ENCODE measurements at places on chromosomes 11 and 22.

DNA sequence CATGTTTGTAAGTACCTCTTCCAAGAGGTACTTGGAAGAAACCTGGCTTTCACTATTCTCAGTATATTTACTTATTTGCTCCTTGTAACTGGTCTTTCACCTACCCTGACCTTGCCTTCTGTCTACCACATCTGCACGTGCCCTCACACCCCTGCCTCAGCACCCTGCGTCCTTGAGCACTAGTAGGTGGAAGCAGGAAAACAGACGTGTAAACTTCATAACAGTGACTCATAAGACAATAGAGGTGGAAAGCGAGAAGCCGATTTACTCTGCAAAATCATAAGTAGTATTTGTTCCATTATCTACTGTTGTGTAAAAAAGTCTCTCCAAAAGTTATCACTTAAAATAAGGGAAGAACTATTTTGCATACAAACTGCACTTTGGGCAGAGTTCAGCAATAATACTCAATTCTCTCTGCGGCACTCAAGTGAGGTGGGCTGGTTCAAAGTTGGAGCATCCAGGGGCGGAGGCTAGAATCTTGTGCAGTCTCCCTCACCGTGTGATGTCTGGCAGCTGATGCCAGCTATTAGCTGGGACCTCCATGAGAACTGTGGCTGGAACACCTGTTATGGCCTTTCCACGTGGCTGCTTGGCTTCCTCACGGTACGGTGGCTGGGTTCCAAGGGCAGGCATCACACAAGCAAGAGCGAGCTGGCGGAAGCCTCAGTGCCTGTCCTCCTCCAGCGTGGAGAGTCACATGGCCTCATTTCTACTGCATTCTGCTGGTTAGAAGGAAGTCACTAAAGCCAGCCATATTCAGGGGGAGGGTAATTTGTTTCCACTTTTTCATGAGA, 30.4 kb downstream of the PACS1 start:
- no peak for DNase-seq

DNA sequence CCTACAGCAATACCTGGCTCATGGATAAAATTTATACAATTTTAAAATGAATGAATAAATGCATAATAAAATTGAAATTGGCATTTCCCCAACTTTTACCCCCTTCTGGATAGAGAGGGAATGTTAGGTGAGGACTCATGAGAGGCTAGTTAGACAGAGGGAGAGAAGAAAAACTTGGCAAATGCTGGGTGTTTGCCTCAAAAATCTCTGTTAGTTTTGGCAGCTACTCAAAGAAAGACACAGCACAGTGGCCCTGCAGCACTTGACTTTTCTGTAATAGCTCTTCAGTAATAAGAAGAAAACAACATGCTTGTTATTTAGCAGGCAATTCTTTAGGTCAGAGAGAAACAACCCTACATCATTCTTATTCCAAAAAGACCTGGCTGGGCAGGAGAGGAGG, 20.7 kb upstream of the IZUMO1R start:
- DNase-seq, result no peak

DNA sequence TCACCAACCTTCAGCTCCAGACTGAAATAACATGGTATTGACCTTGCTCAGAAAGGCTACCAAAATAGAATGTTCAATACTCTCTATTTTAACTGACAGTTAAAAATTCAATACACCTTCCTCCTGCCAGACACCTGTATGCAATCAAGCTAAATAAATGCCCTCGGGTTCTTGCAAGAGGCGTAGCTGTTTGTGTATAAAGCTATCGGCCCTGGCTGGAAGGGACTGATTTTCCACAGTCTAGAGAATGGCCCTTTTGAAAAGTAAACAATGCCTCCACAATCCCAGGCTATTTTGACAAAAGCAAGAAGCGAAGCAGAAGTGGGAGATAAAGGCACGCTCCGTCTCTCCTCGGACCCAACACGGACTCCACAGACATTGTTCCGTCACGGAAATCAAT, 791.2 kb downstream of the BRD1 start:
- no peak for DNase-seq

DNA sequence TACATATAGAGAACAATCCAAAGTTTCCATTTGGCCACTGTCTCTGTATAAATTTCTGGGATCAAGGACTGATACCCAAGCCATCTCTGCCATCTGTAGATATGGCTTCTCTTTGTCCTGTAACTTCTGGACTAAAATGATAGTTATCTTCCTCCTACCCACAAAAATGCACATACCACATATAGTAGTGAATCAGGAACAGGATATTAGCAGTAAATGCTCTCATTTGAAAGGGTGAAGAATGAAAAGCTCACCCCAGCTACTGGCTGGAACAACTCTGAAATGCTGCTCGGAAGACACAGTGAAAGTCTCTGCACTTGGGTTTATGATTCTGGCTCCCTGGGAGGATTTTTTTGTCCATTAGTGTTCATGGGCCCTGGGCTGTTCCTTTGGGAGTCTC, 856.4 kb upstream of the LRRC4C start:
- DNase-seq, result no peak

- DNase-seq, result no peak
Measured at GRCh38 chr22:28096161-28096560, 177.1 kb upstream of the PITPNB start.

- DNase-seq, result no peak
Measured at GRCh38 chr11:10450462-10451425, 4.3 kb upstream of the AMPD3 start.

DNA sequence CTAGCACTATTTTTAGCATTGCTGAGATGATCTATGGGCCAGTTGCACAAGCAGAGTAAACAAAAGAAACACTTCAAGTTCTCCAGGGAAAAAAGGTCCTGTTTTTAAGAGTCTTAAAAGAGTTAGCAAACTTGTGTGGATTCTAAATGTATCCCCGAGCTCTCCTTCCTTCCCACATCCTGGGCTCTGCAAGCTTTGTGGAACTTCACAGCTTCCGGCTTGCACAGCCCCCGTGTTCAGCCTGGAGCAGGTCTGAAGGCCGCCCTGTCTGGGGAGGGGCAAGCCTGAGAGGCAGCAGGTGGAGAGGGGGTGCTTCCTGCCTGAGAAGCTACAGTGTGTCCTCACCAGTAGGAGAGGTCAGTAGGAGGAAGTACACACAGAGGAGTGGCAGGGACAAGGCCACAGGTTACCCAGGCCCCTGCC, 35.1 kb upstream of the SUSD2 start:
- peak; percentile 61 for DNase-seq

- no peak for DNase-seq
Measured at GRCh38 chr22:24947881-24948280, 1.4 kb upstream of the LHFPL7 start.

GRCh38 chr11:35714882-35715627, 52.5 kb downstream of the TRIM44 start:
- DNase-seq, result no peak

DNA sequence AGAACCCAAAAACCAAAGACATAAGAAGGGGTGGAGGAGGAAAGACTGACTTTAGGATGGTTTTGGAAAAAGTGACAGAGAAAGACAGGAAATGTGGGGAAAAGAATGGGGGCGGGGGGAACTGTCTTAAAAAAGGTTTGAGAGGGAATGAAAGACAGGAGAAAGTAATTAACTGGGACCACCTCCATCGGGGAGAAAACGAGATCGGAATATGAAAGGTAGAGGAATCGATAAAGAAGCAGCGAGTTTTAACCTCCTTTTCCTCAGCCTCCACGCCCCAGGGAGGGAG, 524 bp downstream of the MTMR2 start:
- DNase-seq, result no peak

DNA sequence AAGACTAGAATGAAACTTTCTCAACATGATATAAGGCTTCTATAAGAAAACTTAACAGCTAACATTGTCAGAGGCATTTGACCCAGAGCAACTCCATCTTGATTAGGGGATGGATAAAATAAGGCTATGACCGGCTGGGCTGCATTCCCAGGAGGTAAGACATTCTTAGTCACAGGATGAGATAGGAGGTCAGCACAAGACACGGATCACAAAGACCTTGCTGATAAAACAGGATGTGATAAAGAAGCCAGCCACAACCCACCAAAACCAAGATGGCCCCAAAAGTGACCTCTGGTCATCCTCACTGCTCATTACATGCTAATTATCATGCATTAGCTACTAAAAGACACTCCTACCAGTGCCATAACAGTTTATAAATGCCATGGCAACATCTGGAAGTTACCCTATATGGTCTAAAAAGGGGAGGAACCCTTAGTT, 135.2 kb downstream of the TTC28 start:
- DNase-seq, result peak; percentile 46

GRCh38 chr22:36333644-36334043, 54.1 kb downstream of the MYH9 start:
- DNase-seq, result no peak

DNA sequence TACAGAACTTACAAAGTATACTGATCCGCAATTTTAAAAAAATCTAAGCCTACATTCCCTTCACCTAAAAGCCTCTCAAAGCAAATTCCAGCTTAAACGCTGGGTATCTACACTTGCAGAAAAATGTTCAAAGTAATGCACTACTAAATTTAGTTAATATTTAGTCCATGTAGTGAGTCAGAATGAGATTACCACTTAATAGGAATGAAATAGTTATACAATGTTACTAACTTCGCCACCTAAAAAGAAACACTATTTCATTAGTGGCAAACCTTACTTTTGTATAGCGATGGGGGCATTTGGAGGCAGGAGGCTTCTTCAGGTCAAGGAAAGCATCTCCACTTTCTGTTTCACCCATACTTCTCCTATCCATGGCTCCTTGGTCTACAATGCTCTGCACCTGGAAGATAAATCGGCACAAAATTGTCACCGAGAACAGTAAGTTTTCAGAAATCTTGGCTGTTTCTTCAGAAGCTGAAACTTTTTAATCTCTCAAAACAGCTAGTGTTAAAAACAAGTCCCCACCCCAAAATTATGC, 1.2 kb downstream of the EIF4ENIF1 start:
- DNase-seq, result no peak

DNA sequence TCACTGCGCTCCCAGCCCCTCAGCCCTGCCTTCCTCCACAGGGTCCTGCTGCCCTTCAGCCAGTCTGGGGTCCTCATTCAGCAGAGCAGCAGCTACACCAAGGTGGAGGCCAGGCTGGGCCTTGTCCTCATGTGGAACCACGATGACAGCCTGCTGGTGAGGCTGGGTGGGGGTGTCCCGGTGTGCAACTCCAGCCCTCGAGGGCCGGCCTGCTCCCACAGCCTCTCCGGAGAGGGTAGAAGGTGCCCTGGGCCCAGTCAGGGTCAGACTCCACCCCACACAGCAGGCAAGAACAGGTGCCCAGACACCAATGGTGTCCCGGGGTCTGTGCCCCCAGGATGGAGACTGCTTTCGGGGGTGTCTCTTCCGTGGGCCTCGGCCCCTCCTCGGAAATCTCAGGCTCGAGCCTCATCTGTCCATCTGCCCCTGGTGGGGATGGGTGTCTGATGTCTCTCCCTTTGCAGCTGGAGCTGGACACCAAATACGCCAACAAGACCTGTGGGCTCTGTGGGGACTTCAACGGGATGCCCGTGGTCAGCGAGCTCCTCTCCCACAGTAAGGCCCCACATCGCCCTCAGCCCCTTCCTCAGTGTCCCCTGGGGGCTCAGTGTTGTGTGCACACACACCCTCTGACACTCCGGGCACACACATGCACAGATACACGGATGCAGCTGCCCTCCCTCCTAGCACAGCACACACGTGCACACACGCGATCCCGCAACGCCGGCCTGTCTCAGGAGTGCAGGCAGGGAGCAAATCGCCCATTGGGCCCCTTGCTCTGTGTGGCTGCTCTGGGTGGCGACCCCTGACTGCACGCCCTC, 4.9 kb downstream of the MUC5AC start:
- no peak for DNase-seq

DNA sequence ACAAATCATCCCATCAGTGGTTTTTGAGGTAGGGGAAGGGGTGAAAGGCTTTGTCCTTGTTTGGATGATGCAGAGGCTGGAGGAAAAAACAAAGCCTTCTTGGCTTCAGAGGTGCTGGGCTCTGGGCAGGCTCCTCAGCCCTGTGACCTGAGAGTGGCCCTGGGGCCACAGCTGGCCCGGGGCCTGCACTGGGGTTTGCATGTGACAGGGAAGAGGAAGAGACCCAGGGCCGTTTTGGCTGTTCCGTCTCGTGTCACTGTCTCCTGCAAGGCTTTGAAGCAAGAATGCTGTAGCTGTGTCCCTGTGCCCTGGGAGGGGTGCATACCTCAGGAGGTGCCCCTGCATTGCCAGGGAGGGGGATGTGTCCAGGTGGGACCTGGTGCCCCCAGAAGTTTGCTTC, 12.6 kb downstream of the ARHGAP8 start:
- DNase-seq, result no peak
